ENCODE measurements at places on chromosomes 4 and X.

GRCh38 chr4:185261946-185262345 lies 52.5 kb downstream of the SNX25 start:
- no peak for DNase-seq

- DNase-seq: no peak
Observed at GRCh38 chrX:112913807-112914206, 73.2 kb upstream of the AMOT start.

- DNase-seq: no peak
Observed at GRCh38 chr4:138317175-138317748, 75.1 kb upstream of the SLC7A11 start.

GRCh38 chr4:102543030-102543928 lies 42.1 kb downstream of the NFKB1 start:
- DNase-seq: no peak

DNA sequence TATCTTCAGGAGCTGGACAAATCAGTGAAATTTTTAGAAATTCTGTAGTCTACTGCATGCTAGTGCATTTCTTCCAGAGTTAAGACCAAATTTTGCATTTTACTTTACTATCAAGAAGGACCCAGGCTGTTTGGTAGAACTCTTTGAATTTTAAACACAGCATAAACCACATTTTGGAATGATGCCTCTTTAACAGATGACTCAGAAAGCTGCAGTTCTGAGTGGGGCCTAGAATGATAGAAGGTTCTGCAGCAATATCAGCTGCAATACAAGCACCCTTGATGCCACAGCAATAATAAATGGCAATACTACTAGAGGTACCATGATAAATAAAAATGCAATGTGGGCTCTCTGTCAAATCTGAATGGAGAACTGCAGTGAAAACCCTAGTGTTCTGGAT lies 198.7 kb downstream of the TMA16 start:
- DNase-seq: no peak

- DNase-seq: no peak
Observed at GRCh38 chr4:93646233-93646930, 182.2 kb upstream of the ATOH1 start.

DNA sequence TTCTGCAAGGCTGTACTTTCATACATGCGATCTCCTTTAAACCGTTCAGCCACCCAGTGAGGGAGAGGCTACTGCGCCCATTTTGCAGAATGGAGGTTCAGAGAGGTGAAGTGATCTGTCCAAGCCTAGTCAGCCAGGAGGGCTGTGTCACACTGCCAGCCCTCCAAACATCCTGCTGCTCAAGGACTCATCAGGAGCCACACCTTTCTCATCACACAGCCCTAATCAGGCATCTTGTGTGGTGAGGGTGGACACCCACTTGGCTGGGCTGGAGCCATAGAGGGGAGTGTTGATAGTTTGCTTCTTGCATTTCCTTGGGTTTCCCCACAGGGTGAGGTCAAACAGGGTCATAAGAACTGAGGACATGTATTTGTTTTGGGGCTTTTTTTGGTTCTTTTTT lies 5.4 kb upstream of the CXCR3 start:
- DNase-seq: no peak

DNA sequence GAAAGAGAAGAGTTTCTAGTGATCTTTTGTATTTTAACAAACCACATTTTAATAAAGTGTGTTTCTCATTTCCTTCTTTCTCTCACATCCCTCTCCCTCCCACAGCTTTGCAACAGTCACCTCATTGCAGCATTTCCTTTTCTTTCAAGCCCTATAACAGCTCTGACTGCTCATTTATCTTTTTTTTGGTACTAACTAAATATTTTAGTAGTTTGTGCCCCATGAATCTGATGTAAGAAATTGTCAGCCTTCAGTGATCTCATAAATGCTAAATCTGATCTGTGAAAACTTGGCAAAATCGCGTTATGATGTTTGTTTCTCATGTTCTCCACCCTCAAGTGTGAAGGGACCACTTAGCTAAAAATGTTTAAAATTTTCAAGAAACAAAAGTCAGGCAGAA lies 258.5 kb upstream of the SLIT2 start:
- DNase-seq: no peak

DNA sequence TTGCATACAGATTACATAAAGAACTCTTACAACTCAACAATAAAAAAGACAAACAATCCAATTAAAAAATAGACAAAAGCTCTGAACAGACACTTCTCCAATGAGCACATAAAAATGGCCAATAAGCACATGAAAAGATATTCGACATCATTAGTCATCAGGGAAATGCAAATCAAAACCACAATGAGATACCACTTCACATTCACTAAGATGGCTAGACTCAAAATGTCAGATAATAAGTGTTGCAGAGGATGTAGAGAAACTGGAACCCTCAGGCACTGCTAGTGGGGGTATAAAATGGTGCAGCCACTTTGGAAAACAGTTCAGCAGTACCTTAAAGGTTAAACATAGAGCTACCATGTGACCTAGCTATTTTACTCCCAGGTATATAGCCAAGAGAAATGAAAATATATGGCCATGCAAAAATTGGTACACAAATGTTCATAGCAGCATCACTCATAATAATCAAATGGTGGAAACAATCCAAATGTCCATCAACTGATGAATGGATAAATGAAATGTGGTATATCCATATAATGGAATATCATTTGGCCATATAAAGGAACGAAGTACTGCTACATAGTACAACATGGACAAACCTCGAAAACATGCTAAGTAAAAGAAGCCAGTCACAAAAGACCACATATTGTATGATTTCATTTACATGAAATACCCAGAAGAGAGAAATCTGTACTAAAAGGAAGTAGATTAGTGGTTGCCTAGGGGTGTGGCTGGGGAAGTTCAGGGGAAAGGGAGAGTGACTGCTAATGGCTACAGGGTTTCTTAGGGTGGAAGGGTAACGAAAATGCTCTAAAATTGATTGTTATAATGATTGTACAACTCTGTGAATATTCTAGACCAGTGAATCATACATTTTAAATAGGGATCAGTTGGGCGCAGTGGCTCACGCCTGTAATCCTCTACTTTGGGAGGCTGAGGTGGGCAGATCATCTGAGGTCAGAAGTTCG lies 29.4 kb downstream of the SASH3 start:
- no peak for DNase-seq

- DNase-seq: no peak
Observed at GRCh38 chr4:89807441-89808140, 29.4 kb downstream of the SNCA start.

DNA sequence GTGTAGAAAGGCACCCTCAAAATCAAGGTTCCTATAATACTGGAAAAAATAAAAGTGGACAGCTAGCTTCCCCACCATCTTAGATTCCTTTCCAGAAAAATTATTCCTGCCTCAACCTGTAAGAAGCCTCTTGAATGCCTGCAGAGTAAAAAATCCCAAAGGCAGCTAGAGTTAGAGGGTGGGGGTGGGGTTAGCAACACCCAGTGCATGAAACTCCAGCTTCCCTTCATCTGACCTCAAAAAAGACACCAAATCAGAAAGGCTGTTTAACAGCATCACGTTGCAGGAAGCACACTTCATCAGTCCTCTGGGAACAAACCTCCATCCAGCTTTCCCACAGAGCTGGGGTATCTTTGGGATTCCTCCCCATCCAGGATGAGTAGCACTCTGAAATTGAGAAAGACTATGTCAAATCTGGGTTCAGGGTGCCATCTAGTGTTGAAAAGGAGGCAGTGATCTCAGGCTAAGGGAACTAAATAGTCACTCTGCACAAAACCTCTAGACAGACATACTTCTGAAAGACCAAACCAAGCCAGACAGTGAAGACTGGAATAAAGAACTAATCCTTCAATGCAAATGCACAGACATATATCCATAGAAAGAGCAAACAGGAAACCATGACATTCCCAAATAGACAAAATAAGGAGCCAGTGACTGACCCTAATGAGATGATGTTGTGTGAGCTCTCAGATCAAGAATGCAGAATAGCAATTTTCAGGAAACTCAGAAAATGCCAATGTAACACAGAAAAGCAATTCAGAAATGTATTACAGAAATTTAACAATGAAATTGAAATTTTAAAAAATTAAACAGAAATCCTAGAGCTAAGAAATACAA lies 97.9 kb downstream of the ARHGEF9 start:
- peak; percentile 1 for DNase-seq

Data from epithelial cell of proximal tubule (primary cell).